Mesendoderm (in vitro differentiated cells): ENCODE measurements at places on chromosomes 3 and 15.

GRCh38 chr3:46883054-46883829 is 5.7 kb downstream of the PTH1R start:
- DNase-seq: peak; percentile 58

GRCh38 chr3:188712248-188712924 is 459.4 kb upstream of the TPRG1 start:
- no peak for DNase-seq

GRCh38 chr3:148089171-148089570 is 608.5 kb upstream of the AGTR1 start:
- no peak for DNase-seq

DNA sequence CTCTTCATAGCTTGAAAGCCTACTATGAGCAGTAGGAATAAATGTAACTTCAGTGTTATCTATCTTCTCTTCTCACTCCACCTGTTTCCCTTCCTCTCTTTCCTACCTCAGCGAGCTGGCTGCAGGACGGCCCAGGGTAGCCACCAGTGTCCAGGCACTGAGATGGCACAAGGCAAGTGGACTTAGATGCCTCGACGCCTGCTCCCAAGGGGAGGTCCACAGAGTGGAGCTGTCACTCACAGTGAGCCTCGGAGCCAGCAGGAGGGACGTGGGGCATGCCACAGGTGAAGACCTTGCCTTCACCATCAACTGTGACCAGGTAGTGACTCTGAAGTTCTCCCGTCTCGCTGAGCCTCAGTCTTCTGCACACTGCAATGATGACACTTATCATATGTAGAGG is 88.2 kb downstream of the PCSK6 start:
- no peak for DNase-seq

DNA sequence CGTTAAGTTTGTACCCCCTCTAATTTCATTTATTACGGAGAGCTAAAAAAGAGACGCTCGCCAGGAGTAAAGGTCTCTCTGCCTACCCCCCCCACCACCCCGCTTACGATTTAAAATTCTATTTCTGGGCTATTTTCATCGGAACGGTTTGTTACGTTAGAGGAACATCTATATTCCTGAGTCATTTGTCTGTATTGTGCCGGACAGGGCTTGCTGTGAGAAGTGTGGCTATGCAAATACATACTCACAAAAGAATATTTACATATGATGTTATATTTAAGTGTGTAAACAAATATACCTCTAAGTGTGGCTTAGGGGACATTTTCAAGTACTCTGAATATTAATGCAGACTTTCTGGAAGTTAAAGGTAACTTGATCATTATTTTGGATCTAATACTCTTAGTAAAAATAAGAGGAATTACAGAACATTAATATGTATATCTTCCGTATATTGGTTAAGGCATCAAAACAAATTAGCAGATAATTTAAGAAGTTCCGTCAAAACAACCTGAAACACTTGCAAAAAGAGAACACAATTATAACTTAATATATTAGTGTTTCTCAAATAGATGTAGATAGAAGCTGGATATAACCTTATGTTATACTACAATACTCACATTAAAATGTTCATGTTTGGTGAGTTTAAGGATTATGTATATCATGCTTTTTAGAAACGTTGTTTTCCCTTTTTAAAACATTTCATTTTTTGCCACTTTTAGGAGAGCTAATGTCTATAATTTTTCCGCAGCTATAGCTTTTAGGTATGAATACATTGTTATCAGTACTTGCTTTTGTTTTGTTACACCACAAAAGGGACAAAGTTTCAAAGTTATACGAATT is 1.6 kb upstream of the SHOX2 start:
- no peak for DNase-seq

GRCh38 chr15:37105889-37106288 is 5.5 kb upstream of the MEIS2 start:
- DNase-seq: no peak

DNA sequence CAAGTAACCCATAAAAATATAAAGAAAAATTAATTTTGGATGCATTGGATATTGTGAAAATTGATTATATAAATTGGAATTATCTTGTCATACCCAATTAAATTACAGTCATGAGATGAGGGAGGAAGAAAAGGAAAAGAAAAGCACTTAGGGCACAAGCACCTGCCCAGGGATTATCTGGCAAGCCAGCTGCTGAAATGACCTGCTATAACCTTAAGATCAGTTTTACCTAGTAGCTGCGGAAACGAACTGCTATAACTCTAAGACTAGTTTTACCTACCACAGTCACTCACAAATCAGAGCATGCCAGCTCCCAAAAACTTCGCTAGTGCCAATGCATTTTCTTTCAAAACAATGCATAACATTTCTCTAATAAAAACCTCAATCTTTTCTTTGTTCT is 26.2 kb downstream of the LRRFIP2 start:
- no peak for DNase-seq

GRCh38 chr3:148646126-148646665 is 51.5 kb upstream of the AGTR1 start:
- no peak for DNase-seq

DNA sequence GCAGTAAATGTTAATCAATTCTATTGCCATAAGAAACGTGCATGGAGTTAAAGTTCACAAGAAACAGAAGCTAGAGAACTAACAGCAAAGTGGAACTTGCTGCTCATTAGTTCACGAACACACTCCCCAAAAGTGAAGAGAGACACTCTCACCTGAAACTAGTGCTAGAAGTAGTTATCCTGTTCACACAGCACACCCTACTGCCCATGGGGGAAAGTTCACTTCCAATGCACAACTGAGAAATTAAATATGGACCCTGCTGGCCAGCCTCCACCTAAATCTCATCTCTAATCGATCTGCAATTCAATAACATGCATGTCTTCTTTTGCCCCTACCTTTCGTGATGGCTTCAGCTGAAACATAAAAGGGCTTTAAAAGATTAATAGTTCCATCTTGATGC is 39.4 kb upstream of the FRMD4B start:
- DNase-seq: peak; percentile 54

DNA sequence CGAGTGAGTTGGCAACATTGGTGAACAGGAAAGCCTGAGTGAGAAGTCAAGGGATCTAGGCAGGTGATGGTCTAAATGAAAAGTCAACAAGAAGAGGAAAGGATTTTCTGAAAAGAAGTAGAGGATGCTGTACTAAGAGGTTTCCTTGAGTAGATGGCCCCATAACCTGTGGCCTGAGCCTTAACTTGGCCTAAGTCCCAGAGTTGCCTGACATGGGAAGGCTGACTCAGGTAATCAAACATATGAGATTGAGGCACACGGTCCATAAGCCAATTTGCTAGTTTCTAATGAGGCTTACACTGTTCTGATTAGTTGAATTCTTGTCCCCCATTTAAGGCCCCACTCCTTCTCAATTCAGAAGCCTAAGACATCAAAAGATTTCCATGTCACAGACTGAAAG is 262.5 kb upstream of the LMCD1 start:
- DNase-seq: no peak

- DNase-seq: no peak
Observed at GRCh38 chr3:51813539-51813938, 34.5 kb upstream of the IQCF6 start.

GRCh38 chr3:59542276-59542675 is 492.5 kb upstream of the CFAP20DC start:
- DNase-seq: peak; percentile 77

GRCh38 chr3:146680617-146681016 is 75.5 kb upstream of the PLSCR5 start:
- peak; percentile 11 for DNase-seq

- no peak for DNase-seq
Observed at GRCh38 chr3:8978551-8978950, 15.3 kb upstream of the RAD18 start.

GRCh38 chr3:196631682-196632045 is 7.8 kb upstream of the NRROS start:
- no peak for DNase-seq

- DNase-seq: no peak
Observed at GRCh38 chr3:127698286-127698685, 25.5 kb downstream of the ABTB1 start.

GRCh38 chr3:12996181-12996506 is 77.1 kb downstream of the IQSEC1 start:
- DNase-seq: no peak

DNA sequence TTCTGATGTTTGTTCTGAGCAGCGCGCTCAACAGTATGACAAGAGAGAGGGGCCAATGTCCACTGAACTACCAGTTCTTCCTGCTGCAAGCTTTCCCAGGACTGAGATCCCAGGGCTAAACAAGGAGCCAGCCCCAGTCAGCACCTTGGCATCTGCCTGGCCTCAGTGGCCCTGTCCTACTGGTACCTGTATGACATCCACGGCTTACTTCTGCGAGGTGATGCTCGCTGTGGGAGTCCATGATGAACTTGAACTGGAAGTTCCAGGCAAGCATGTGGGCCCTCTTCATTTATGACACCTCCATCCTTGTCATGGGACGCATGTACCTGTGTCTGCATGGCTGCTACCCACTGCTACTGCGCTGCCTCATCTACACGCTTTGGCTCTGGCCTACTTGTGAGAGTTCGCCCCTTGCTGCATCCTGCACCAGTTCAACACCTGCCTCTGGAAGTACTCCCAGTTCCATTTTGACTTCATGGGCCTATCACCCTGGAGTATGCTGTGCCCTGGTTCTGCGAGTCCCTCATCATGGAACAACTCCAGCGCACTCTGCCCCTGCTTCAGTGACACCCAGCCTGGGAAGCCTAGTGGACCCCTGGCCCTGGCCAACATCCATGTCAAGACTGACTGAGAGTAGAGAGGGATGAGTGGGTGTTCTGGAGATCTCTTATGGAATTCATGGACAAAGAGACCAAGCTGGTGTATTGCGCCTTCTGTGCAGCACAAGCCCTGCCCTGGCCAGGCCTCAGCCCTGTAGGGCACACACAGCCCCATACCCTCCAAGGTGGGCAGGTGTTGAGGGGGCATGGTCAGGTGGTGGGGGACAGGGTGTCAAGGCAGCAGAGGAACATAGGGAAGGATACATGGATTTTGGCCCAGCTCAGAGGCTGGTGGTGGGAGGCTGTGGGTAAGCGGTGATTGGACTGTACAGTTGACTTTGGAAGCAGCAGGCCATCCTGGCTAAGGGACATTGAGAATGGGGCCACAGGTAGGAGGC is 246.8 kb downstream of the NLGN1 start:
- no peak for DNase-seq

GRCh38 chr3:47848599-47849117 is 45.7 kb downstream of the DHX30 start:
- DNase-seq: no peak

DNA sequence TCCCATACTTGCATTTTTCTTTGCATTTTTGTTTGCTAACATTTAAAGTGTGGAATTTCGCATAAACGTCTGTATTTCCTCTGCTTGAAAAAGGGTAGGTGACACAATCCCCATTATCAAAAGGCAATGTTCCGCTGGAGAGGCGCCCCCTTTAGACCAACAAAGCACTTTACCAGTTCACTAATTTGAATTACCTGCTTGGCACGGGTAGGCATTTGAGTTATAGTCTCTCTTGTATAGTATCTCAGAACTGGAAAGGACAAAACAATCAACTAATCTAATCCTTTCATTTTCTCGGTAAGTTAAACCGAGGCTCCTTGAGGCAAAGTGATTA is 775 bp upstream of the CCDC39 start:
- DNase-seq: peak; percentile 75

DNA sequence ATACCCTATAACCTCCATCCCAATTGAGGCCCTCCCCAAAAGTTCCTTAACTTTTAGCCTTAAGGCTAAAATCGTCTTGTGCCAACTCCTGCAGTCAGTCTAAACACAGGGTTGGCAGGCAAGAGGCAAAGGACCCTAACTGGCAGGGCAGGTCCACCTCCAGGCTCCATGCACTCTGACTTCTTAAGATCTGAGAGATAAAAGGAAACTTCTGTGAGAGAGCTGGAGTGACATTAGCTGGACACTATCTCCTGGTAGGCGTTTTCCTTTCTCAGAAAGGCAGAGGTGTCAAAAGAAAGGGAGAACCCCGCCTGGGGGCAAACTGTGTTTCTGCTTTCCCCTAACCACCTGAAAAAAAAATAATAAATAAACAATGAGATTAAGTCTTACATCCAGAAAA is 3.6 kb downstream of the CHSY1 start:
- no peak for DNase-seq

DNA sequence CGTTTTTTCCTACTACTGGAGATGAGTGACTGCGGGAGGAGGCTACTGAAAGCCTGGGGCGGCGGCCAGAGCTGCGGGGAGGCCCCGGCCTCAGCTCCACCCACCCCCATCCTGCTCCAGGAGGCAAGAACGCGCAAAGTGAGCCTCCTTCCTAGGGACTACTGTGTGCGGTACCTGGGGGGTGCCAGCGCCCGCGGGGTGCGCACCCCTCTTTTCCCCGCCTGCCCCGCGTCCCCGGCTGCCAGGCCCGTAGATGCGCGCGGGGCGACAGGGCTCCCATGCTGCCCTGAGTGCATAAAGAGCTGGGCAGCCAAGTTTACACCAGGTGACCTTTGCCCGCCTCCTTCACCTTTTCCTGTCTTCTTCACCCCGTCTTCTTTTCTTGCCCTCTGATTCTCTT is 2.5 kb upstream of the USF3 start:
- DNase-seq: peak; percentile 43

DNA sequence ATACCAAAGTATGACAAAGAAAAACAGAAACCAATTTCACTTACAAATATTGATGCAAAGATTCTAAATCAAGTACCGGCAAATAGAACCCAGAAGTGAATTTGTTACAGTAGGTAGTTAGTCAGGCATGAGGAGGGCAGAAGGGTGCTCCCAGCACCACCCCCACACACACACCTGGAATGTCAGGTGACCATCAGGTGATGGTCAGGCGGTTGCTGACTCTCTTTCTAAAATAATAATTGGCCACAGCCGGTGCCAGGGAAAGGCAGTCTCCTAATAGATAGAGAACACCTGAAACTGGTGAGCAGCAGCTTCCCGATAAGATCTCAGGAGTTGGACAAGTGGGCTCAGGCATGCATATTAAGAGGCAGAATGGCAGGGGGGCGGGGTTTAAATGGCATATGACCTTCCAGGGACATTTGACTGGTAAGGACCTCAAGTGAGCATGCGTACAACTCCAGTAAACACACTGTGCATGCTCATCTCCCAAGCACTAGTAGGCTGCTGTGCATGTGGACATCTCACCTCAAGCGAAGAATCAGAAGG is 131.1 kb downstream of the ANO10 start:
- no peak for DNase-seq

- no peak for DNase-seq
Observed at GRCh38 chr15:90037961-90038631, 37.0 kb downstream of the ZNF710 start.

- DNase-seq: no peak
Observed at GRCh38 chr15:101495334-101496197, 6.1 kb upstream of the PCSK6 start.
